ENCODE measurements at places on chromosomes 5 and 9.

DNA sequence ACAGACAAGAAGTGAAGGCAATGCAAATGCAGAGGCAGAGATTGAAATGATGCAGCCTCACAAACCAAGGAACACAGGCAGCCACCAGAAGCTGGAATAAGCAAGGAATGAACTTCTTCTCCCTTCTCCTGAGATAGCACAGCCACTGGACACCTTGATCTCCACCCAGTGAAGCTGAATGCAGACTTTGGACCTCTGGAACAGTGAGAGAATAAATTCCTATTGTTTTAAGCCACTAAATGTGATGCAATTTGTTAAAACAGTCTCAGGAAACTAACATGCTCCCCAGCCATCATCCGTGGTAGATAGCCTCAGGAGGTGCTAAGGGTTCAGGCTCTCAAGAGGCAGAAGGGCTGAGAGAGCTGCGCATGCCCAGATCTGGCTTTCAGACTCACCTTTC, 512.2 kb upstream of the ZNF608 start:
- DNase-seq: no peak

DNA sequence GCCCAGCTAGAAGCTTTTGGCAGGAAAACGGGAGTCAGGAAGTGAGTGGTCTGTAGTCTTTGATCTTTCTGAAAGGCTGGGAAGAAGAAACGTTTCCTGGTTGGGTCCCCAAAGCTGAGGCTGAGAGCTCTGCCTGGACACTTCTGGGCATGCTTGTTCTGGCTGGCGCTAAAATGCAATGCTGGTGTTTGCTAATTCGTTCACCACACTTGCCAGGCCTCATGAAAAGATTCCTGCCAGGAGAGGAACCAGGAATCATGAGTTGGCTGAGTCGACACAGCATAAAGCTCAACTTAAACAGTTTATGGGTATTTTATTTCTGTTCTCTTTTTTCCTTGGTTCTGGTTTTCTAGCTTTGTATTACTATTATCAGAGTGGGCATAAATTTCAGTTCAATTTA, 10.7 kb upstream of the PTGR1 start:
- no peak for DNase-seq

DNA sequence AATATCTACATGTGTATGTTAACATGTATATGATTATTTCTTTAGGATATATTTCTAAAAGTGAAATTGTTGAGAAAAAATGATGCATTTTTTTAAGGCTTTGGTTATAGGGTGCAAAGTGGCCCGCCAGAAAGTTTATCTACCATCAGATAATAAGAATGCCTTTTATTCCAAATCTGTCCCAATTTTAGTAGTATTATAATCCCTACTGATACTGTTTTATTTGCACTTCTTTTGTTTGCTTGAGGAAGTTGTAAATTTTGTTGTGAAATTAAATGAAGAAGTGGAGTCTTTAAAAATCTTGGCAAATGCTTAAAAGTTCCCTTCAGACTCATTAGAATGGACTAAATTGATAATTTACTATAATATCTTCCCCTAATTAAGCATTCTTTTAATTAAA, 73.0 kb downstream of the NIPBL start:
- DNase-seq: no peak

DNA sequence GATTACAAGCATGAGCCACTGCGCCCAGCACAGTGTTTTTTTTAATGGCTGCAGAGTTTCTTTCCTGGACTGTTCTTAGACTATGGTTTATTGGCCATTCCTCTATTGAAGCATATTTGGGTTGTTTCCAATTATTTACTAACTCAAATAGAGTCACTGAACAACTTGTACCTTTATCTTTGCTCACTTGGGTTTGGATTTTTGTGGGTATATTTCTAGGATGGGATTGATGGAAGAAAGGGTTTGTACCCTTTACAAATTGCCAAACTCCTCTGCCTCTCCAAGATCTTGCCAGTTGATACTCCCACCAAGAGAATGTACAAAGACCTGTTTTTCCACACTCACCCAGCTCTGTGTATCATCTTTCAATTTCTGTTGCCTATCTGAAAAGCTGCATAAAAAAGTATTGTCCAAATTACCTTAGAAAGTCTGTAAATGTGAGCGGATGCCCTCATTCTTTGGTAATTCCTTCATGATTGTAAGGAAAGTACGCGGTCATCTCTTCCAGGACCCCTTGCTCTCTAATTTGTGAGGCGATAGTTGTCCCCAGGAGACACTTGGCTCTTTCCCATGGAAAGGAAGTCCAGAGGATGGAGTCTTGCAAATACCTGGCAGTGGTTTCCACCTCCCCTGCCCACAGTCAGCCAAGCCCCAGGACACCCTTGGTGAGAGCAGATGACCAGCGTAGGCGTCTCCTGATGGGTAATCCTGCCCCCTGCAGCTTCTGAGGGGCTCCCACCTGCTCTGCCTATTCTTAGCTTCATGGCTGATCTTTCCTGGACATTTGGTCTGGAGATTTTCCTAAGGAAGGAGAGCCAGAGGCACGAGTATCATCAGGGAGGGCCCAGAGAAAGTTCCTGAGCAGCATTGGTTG, 33.0 kb downstream of the ARHGEF37 start:
- no peak for DNase-seq

- DNase-seq: no peak
These were observed at the start of gene ZNF618 for GRCh38 chr9:113876151-113876992. TSS of gene ZNF618 (plus strand) at chr9:113876309. CDS start at chr9:113876381, 72 bp downstream.

DNA sequence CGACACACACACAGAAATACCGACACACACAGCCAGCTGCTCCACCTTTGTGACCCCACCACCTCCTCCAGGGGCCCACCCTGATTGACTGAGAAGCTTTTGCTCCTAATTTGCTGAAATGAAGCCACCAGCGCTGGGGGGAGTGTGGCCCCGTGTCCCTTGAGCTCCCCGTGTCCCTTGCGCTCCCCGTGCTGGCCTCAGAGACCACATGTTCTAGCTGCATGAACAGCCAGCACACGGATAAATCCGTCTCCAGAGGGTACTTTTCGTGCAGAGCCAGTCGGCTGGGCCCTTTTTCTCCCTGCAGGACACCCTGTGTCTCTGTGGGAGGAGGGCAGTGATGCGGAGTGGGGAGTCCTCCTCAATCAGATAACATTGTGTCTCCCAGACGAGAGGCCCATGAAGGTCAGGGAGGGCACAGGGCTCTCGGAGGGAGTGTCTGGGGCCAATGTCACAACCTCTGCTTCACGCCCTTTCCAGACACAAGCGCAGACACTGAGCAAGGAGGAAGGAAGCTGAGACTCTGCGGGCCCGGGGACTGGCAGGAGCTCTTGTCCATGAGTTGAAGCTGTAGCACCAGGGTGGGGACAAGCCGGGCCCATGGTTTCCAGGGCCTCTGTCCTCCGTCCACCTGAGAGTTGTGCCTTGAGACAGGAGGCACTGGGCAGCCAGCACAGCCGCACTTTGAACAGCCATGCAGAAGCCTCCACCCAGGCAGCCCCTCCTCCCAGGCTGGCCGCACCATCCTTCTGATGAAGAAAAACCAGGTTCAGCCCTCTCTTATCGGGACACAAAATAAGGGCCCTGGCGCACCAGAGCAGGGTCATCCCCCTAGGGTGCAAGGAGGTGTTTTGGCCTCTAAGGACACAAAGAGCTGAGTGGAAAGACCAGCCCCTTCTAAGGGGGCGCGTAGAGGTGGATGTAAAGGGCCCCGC, 36.4 kb upstream of the SLC6A19 start:
- DNase-seq: no peak

DNA sequence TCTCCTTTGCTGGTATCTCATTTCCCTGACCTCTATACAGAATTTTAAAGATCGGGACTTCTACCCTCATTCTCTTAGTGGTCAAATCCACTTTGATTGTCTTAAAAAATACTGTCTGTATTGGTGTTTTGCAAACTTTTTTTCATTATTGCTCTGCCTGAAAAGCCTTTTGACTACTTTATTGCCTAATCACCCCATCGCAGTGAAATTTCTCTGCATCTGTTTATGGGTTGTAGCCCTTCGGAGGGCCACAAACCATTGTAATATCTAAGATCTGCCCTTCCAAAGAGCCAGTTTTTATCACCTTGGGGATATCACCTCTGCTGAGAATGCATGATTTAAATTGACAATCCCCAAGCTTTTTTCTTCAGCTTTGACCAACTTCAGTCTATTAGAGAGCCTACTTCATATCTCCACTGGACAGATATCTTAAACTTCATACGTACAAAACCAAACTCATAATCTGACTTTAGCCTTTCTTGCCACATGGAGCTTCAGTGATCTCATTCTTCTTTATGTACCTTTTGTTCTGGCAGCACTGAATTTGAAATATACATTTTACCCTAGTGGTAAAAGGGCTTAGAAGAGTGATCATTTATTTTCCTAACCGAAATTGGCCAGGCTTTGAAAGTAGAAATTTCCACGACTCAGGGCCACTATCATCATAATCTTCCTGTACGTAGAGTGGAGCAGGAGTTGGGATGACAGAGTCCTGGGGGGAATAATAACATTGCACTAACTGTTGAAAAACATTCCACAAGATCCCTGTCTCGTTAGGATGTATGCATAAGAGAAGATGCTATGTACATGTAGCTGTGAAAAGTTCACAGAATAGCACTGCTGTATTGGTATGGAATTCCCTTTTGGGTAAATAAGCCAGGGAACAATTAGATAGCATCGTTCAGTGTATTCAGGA, 21.4 kb downstream of the KIF2A start:
- no peak for DNase-seq

DNA sequence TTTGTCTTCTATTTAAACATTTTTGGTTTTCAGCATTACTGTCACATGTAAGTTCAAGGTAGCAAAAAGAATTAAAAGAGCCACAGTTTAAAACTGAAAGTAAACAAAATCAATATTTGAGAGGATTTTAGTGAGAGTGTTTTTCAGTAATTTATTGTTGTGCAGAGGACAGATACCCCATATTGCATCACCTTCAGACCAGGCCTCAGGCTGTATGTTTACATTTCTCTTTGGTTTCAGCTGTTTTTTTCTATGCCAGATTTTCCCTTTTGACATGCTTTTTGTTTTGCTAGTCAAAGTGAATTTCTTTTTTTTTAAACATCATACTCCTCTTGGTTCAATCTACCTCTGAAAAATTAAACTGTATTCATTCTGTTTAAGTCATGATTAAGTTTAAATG, 47.2 kb downstream of the MAST4 start:
- DNase-seq: no peak

DNA sequence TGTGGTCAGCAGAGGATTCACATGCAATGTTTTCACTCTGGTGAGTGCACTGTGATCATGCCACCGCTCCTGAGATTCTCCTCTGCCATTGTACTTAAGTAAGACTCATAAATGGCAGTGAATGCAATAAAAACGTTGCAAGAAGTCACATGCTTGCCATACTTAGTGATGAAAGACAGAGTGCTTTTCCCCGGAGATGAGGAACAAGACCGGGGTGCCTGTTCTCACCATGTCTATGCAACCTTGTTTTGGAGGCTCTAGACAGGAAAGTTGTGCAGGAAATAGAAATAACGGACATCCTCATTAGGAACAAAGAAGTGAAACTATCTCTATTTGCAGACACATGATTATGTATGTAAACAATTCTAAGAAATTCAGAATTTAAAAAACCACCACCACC, 84.7 kb upstream of the IRX2 start:
- DNase-seq: no peak

DNA sequence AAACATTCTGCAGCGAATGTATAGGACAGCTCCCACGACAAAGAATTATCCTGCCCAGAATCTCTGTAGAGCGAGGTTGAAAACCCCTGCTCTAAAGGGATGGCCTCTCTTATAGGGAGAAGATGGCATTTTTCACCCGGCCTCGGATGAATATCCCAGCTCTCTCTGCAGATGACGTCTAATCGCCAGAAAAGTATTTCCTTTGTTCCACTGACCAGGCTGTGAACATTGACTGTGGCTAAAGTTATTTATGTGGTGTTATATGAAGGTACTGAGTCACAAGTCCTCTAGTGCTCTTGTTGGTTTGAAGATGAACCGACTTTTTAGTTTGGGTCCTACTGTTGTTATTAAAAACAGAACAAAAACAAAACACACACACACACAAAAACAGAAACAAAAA, 17.4 kb upstream of the RARS1 start:
- no peak for DNase-seq
